Hematopoietic multipotent progenitor cell treated with erythropoietin and hydrocortisone succinate and interleukin-3 and kit ligand, for 8 days (in vitro differentiated cells): ENCODE measurements at places on chromosomes 4 and X.
A peak's percentile ranks its signal among the peaks of the same experiment; 100 is the strongest.

DNA sequence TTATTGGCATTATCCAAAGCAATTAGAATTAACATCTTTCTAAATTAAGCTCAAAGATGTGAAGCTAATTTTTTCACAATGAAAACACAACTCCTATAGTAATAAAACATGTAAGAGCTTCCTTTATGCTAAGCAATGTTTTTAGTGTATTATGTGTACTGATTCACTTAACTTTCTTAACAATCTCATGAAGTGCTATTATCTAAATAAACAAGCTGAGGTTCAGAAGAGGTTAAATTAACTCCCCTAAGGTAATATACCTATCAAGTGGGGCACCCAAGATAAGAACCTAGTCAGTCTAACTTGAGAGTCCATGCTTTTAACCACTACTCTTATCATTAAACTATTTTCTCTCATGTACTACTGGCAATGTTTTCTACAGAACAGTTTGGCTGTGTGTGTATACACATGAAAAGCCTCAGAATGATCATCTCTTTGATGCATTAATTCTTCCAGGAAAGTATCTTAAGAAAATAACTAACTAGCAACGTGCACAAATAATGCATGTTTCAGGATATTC is 13.6 kb downstream of the G3BP2 start:
- peak; percentile 23 for DNase-seq

DNA sequence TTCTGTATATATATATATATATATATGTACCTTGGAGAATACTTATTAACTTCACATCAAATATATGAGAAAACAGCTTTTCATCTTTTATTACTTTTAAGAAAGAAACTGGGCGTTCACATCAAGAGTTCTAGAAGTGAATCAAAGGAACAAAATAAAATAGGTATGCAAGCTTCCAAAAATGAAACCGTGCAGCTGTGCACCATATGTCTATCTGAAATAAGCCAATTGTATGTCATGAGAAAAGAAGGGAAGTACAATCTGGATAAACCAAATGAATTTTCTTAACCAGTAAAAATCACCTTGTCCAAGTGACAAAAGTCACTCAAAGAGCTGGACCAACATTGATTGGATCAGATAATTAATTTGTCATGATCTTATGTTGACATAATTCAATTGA is 405.4 kb upstream of the TECRL start:
- DNase-seq: no peak

GRCh38 chr4:102168580-102168979 is 176.7 kb downstream of the SLC39A8 start:
- DNase-seq: no peak

- peak; percentile 5 for DNase-seq
Observed at GRCh38 chrX:124023838-124024238, 62.3 kb downstream of the STAG2 start.
